ENCODE measurements at places on chromosomes 12 and 14.

- no peak for DNase-seq
Observed at GRCh38 chr12:76391461-76391860, 43.2 kb upstream of the BBS10 start.

DNA sequence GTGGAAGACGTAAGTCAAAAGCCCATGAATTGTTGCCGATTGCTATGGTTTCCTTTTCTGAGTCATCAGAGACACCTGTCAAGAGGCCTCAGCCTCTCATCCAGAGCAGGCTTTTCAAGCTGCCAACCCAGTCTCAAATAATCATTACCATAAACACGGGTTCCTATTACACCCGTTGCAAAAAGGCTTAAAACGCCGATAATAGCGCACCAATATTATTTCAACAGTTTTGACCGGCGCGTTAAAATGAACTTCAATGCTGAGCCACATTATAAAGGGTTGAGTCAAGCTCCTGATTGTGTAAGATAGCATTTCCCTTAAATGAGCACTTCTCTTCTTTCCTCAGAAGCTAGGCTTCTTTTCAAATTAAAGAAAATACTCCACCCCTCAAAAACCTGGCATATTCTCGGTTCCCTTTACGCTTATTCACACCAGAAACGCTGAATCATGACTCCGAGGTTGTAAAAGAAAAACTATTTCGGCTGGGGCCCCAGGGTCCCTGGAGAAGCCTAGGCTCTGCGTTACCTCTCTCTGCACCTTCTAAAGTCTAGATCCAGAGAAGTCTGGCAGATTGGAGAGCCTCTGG is 1.4 kb downstream of the TMTC1 start:
- DNase-seq: no peak

GRCh38 chr12:64801381-64801780 is 23.1 kb upstream of the TBC1D30 start:
- DNase-seq: peak; percentile 21

- no peak for DNase-seq
Observed at GRCh38 chr12:115000038-115000437, 316.1 kb upstream of the TBX3 start.

DNA sequence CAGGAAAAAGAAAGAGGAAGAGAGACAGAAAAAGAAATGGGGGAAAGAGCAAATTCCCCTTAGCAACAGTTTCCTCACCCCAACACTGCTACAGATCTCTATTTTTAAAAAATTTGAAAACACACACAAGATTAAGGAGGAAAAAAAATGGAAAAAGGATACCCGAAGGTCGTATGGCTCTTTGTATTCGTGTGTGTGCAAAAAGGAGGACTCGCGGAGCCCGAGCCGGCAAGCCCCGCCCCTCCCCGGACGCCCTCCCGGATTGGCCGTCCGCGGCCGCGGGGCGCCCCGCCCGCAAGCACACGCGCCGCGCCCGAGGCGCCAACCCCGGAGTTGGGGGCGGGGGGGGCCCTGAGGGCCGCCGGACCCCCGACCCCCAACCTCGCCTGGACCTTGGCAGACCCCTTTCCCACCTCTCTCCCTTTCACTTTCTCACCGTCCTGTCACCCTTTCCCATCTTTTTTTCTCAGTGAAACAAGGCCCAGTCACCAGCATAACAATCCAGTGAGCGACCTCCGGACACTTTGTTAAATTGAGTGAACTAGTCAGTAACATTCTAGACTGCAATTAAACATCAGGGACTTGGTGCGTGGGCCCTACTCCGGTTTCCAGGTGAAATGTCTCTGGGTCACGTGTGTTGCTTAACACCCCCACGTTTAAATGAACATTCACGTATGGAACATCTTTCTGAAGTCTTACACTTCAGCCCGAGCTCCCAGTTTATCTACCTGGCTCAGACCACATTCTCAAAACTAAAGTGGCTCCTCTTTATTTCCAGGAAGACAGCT is at the start of gene C14orf93:
C14orf93 (minus strand) TSS at position 205 of the 788 bp plus-strand sequence. CDS start 11,120 bp downstream, outside the sequence.
- DNase-seq: peak; percentile 83

DNA sequence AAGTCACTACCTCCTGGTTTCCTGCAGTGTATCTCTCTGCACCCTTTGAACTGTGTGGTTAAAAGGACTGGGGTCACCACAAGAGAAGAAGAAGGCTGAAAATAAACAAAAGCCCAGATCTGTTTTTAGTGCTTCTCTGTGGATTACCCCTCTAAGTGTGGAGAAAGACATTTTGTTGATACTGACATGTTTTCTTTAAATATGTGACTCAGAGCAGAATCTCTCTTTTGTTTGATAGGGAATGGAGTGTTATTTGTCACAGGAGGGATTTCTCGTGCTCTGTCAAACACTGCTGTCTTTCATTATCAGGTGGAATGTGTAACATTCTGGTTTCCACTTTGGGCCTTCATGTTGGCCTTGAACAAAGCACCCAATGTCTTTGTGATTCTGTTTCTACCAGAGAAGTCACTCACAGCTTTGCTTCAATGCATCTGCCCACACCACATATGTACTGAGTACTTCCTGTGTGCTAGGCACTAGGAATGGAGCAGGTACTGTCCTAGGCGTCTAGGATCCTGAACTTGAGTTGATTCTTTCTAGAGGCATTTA is 82.1 kb downstream of the PLXNC1 start:
- no peak for DNase-seq

GRCh38 chr12:130716969-130717366 is 869 bp upstream of the RIMBP2 start:
- DNase-seq: no peak

DNA sequence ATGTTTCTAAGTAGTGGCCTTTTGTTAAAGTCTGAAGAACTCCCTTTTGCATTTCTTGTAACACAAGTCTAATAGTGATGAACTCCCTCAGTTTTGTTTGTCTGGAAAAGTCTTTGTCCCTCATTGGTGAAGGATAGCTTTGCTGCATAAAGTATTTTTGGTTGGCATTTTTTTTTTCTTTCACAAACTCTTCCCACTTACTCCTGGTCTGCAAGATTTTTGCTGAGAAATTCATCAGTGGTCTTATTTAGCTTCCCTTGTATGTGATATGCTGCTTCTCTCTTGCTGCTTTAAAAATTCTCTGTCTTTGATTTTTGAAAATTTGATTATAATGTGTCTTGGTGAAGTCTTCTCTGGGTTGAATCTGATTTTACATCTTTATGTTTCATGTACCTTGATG is 22.7 kb downstream of the TRMT5 start:
- no peak for DNase-seq

DNA sequence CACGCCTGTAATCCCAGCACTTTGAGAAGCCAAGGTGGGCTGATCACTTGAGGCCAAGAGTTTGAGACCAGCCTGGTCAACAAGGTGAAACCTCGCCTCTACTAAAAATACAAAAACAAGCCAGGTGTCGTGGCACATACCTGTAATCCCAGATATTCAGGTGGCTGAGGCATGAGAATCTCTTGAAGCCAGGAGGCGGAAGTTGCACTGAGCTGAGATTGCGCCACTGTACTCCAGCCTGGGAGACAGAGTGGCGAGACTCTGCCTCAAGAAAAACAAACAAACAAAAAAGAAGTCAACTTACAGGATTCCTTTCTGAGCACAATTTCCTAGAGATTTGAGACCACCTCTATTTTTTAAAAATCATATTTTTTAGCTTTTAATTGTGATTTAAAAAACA is 45.3 kb downstream of the DGLUCY start:
- DNase-seq: no peak

DNA sequence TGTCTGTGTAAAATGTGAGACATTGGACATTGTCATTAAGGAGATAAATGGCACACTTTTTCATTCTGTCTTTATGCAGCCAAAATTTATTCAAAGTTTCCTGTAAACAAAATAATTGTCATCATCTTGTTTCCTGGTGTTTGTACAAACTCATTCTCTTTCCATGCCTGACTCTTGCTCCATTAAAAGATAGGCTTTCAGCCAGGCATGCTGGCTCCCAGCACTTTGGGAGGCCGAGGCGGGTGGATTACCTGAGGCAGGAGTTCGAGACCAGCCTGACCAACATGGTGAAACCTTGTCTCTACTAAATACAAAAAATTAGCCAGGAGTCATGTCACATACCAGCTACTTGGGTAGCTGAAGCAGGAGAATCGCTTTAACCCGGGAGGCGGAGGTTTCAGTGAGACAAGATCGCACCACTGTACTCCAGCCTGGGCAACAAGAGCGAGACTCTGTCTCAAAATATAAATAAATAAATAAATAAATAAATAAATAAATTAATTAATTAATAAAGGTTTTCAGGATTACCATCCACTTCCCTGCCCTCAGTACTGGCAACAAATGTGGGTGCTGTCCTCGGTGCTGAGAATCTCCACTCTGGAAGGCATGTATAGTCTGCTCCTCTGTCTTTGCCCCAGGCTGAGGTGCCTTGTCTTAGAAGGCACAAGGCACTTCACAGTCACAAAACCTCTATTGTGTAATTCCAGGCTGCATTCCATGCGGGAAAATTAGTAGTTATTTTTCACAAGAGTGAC is 83.2 kb downstream of the PAH start:
- DNase-seq: peak; percentile 10

- no peak for DNase-seq
Observed at GRCh38 chr12:121794534-121795033, 1.1 kb upstream of the RHOF start.

GRCh38 chr12:109098183-109098604 is 797 bp downstream of the UNG start:
- DNase-seq: no peak

- no peak for DNase-seq
Observed at GRCh38 chr12:42761601-42762350, 172.2 kb upstream of the PRICKLE1 start.

DNA sequence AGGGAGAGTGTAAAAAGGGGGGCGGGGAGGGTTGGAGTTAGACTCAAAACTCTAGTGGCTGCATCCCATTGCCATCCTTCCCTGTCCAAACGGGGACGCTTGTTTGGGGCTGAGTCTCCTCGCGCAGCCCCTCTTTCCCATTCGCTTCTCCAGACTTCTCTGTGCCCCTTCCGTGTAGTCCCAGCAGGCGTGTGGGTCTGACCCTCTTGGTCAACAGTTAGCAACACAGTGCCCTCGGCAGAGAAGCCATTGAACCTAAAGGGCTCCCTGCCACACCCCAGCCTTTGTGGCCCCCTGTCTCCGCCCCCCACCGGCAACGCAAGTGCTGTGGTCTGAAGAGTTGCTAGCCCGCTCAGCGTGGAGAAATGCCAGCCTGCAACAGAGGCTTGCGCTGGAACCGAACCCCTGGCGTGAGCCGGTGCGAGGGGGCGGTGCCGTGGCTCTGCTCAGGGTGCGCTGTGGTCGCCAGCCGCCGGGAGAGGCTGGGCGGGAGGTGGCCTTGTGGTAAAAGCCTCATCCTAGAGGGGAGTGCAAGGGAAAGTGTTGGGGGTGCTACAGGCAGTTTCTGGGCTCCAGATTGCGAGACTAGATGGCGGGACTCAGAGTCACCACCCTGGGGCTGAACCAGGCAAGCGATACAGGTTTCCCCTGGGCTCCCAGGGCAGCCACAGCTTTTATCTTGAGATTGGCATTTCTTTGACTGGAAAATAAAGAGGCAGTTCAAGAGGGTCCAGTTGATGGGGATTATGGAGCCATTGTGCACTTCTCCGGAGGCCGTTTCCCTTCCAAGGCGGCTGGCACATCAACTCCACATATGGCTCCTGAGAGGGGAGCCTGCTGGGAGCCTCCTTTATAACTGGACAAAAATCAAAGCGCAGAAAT is 2.1 kb downstream of the PLXNC1 start:
- DNase-seq: no peak

DNA sequence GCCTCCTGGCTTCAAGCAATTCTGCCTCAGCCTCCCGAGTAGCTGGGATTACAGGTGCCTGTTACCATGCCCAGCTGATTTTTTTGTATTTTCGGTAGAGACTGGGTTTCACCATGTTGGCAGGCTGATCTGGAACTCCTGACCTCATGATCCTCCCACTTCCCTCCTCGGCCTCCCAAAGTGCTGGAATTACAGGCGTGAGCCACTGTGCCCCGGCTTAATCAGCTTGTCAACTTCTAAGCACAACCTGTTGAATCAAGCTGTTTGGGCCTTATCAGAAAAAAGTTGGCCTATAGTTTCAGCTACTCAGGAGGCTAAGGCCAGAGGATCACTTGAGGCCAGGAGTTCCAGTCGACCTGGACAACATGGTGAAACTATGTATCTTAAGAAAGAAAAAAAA is 7.9 kb downstream of the MARK3 start:
- no peak for DNase-seq

DNA sequence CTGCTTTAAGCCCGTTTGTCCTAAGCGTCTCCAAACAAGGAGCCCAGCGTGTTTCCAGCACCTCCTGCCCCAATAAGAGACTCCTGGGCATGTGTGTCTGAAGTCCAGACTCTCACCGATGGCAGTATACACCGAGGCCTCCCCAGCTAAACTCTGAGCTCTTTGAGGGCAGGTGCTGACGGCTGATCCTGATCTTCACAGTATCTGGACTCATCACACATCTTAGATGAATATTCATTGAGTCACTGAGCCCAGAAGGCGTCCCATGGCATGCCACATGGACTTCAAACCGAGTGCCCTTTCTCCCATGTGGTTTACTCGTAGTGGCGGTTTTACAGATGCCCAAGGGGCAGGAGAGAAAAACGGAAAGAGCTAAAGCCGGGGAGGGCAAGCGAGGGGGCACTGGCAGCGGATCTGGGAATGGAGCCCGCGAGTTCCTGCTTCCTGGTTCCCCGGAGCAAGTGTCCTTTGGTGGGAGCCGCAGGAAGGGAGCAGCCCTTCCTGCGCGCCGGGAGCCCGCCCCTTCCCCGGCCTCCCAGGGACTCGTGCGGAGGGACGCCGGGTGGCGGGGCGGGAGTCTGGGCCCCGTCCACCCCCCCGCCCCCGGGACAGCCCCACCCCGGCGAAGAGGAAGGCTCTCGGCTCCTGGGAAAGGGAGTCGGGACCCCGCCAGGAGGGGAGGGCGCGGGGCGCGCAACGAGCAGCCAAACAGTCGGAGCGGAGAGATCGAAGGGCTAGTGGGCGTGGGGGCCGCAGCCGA is 585 bp upstream of the TEAD4 start:
- DNase-seq: peak; percentile 68

DNA sequence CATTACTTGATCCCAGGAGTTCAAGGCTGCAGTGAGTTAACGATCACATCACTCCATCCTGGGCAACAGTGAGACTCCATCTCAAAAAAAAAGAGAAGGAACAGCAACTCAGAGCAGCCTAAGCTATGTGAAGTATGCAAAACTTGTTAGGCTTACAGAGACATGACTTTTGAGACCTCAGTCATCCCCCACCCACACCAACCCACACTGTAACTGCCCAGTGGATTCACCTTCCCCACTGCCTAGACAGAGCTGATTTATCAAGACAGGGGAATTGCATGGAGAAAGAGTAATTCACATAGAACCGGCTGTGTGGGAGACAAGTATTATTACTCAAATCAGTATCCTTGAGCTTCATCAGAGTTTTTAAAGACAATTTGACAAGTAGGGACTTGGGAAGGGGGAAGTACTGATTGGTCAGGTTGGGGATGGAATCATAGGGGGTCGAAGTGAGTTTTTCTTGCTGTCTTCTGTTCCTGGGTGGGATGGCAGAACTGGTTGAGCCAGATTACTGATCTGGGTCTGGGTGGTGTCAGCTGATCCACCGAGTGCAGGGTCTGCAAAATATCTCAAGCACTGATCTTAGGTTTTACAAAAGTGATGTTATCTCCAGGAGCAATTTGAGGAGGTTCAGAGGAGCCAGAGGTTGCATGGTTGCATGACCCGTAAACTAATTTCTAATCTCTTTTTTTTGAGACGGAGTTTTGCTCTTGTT is 6.2 kb upstream of the WDR89 start:
- DNase-seq: no peak
